ENCODE measurements at places on chromosomes 11 and 22.

GRCh38 chr22:20550057-20550817 is 42.8 kb downstream of the MED15 start:
- no peak for DNase-seq

DNA sequence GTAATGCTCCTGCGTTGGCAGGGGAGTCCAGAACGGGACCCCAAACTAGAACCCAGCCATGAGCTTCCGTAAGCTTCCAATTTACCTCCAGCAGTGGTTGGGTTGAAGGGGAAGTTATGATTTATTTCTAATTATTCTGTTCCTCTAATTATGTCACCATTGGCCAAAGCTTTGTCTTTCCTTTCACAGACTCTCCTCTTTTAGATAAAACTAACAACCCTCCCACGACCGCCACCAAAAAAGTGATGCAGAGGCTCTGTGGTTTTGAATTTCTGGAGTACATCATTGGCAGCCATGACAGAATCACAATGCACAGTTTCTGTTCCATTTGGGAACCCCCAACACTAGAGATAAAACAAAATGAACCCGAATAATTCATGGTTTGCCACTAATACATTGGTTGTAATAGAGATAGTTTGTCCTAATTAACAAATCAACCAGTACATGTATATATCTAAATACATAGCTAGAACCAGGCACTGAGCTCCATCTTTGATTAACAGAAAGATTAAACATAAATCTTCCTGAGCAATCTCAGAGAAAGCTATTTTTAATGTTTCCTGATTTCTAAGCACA is 64.3 kb downstream of the ETS1 start:
- DNase-seq = no peak

GRCh38 chr11:100672498-100673033 is 14.5 kb upstream of the ARHGAP42 start:
- DNase-seq = no peak

- DNase-seq = no peak
Measured at GRCh38 chr11:114034956-114035355, 24.6 kb upstream of the ZBTB16 start.

DNA sequence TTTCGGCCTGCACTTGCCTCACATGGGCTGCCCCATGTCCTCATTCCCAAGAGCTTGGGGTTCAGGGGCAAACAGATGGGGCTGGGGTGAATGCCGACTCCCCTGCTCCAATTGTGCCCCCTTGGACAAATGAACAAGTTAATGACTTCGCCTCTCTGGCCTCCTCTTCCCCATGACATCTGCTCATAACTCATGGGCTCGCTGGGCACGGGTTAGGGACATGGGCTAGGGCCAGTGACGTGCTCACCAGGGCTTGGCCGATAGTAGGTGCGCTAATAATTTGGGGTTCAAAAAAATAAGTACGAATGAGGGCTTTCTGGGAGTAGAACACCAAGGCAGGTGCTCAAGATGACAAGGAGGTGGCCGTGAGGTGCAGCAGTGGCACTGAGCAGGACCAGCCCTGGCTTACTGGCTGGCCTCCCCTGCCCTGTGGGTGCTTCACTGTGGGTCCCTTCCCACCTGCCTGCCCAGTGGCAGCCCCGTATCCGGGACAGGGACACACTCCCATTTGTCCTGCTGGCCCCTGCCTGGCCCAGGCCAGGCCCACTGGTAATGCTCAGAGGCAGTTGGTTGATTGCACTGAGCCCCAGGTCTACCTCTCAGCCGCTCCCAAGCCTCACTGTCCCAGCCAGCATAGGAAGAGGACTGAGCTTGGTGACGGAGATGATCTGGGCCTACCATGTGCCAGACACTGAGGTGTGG is 12.3 kb downstream of the CBX6 start:
- DNase-seq = no peak

All from stimulated activated CD8-positive, alpha-beta memory T cell treated with anti-CD3 and anti-CD28 coated beads, Interleukin-2, amount 100 ng/mL, for 1 hour (primary cell).